Activated CD4-positive, alpha-beta T cell treated with anti-CD3 and anti-CD28 coated beads, Interleukin-2, amount 10 ng/mL, durations not matched to agents 7 days and 5 days (primary cell): ENCODE measurements at places on chromosomes 3 and 15. TPM values are rescaled to one million over a fixed set of nuclear protein-coding genes. Genes with fewer than 3 reads are reported as not detected.
A peak's percentile ranks its signal among the peaks of the same experiment; 100 is the strongest.

DNA sequence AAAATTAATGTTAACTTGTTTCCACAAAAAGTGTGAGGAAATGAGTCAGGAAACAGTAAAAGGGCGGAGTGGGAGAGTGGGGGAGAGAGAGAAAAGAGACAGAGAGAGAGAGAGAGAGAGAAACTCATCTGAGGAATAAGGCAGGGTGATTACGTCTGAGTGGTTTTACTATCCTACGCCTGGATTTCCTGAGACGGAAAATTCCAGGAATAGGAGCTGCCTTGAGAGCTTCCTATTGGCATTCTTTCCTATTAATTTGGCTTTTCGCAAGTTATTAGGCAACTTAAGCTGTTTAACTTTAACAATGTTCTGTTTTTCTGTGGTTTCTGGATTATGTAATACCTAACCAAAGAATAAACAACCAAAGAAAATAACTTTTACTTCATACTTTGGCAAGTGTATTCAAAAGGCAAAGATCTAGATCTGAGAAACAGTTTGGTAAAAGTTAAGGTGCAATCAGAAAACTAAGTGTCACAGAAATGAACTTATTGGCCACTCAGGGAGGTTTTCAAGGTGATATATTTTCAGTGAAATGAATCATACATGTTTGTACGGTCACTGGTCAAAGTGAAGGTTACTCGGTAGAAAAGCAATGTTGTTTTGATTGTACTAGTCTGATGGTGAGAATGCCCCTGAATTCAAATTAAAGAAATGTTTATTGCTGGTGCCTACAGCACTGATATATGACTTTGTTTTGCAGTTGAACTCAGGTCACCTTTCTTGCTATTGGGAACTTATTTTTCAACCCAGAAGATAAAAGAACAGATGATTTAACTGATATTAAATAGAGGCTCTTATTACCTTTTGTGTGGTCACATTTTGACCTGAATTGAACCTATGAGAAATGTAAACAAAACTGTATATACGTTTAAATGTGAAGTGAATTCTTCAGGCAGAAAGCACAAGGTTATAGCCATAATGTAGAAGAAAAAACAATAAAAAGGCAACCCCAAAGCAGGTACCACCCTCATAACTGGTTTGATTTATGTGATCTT lies 39.9 kb upstream of the TNFSF10 start:
- peak; percentile 28 for DNase-seq

DNA sequence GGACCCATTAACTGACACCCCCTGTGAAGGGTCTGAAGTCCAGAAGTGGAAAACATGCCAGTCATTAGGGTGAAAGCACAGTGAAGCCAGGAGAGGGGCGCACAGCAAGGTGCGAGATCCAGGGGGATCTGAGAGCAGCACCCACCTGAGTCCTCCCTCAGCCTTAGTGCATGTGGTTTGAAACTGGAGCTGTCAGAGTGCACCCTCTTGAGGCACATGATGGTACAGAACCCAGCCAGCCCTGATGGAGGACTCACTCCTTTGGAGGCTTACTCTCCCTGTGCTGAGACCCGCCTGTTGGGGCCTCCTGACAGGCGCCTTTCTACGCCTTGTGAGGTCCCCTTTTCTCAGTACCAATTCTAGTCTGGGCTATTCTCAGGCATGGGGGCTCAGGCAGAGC lies 77.8 kb downstream of the IL20RB start:
- DNase-seq: no peak

DNA sequence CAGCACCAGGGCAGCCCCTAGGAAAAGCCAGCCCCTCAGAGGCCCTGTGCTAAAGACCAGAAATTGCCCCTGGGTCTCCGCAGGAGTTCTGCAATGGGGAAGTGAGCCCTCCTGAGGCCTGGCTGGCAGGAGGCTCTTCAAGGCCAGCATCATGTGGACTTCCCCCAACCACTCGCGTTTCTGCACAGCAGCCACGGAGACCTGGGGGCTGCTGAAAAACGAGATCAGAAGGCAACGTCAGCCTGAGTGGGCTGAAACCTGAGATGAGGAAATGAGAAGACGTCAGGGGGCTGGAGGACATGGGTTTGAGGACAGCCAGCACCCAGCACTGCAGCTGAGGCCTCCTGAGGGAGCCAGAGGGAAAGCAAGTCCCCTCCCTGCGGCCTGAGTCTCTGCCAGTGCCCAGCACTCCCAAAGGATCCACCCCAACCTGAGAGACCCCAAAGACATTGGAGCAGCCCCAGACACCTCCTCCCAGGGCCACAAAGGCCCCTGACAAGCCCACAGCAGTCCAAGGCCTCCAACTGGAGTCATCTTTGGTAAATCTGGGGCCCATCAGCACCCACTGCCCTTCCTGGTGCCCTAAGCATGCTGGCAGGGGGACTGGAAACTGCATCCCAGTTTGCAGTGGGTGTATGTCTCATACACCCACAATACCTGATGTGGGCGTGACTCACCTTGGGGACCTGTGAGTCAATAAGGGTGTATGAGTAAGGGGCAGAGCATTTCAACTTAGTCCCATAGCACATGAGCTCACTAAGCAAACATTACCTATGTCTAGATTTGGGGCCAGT lies 29.2 kb upstream of the CYP11A1 start:
- no peak for DNase-seq

VGLL3 gene
- not detected for total RNA-seq

NIT2 gene
- 45.7 TPM for total RNA-seq

GRCh38 chr3:48130321-48130904 lies 57.8 kb downstream of the CDC25A start:
- DNase-seq: no peak

CLRN1 gene
- total RNA-seq: not detected

DNA sequence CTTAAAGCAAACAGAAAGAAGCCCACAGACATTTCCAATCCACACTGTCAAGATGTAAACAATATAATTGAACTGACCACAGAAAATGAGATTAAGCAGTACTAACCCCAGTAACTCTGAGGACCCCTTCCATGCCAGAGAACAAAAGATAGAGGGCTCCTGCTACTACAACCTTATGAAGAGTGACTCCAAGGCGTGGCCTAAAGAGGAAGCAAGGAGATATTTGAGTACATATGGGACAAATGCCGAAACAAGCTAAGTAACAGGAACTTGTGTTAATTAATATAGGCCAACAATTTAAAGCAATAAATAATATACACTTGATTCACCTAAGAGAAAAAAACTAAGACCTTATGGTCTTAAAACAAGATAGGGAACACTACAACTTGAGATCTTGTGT lies 25.0 kb upstream of the VPS39 start:
- DNase-seq: no peak

GRCh38 chr3:151276687-151277042 lies 1.7 kb downstream of the P2RY14 start:
- DNase-seq: peak; percentile 33

GRCh38 chr3:185649414-185649813 lies 63.3 kb downstream of the SENP2 start:
- no peak for DNase-seq

DNA sequence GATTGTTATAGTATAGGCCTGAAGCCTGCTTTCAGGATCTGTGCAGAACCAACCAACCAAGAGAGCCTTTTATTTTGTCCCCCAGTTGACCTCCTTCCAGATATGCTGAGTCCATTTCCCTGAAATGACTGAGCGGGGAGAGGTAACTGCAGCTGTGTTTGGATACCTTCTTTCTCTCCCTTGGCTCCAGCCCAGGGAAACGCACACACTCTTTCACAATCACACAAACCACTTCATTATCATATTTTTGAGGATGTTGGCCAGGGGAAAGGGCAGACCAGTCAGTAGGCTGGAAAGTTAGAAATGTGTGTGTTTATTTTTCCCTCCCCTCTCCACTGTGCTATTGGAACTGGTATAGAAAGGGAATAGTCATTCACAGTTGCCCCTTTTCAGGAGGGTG lies 417.7 kb upstream of the TBL1XR1 start:
- no peak for DNase-seq

DNA sequence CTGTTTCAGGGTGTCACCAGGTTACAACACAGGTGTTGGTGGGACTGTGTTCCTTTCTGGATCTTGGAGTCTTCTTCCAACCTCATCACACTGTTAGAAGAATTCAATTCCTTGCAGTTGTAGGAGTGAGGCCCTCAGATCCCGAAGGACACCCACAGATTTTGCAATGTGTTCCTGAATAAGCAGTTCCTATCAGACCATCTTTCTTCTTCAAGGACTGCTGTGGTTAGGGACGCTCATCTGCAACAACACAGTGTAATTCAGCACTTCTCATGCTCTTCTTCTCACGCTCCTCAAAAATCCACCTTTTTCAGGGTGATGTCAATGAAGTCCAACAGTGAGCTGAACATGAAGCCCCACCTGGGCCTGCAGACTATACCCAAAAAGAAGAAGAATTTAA lies 18.8 kb downstream of the TM2D3 start:
- no peak for DNase-seq

GPR149 gene
- total RNA-seq: not detected

CLDN1 gene
- total RNA-seq: not detected

DNA sequence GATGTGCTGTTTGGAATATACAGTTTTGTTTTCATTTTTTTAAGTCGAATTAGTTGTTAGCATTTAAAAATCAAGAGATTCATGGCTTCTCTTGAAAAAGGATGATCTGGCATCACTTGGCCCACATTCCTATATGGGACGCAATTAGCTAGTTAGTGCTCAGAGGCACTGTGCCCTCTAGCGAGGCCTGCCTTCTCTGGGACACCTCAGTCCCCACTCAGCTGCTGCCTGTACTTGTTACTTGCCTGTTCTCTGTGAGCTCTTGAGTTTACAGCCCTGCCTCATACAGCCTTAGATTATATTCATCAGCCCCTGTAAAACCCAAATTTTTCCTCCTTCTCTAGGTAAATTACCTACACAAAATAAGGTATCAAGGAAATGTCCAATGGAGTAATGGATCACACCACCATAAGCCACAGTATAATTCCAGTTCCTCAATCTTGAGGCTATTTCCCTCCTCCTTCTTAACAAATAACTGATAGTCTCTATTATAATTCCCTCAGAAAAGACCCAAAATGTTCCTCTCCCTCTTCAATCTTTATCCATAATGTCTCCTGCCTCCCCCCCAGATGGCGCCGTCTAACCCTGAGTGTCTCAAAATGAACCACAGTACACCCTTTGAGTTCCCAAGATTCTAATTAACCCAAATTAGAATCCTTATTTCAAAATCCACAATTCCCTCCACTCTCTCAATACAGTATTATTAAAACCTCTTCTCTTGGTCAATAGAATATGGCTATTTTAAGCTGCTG lies 2.7 kb downstream of the ZMAT3 start:
- DNase-seq: peak; percentile 57

PDCD6IP gene
- 164 TPM for total RNA-seq

CACNA2D2 gene
- total RNA-seq: 0.60 TPM

TJP1 gene
- total RNA-seq: not detected

DNA sequence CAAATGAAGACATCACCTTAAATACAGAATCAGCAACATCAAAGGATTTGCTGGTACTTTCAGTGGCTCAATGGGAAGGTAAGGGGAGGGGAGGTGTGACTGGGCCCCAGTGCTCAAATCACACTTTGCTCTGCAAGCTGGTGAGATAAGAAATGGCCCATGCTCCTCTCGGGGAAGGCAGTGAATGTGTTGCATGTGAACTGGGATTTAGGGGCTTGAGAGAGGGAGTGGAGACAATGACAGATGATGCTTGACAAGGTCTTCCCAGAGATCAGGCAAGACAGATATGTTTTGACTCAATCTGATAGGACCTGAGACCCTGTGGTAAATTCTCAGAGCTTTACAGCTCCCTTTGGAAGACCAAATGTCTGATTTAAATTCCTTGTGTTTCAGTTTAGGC lies 233.0 kb upstream of the PROK2 start:
- no peak for DNase-seq

GNAT1 gene
- not detected for total RNA-seq

GRCh38 chr15:32683906-32684584 lies 33.8 kb upstream of the GREM1 start:
- DNase-seq: no peak

GRCh38 chr3:107387555-107387954 lies 10.3 kb downstream of the CCDC54 start:
- no peak for DNase-seq

NEK10 gene
- 0.56 TPM for total RNA-seq

GHRL gene
- total RNA-seq: 0.30 TPM

GRCh38 chr3:25910997-25911396 lies 121.1 kb downstream of the OXSM start:
- peak; percentile 52 for DNase-seq

HGD gene
- 0.55 TPM for total RNA-seq

GRCh38 chr3:49470714-49471420 lies 800 bp downstream of the DAG1 start:
- no peak for DNase-seq

GRCh38 chr3:4885316-4885715 lies 93.9 kb upstream of the BHLHE40 start:
- DNase-seq: no peak

FHIT gene
- 39.4 TPM for total RNA-seq

SLC24A5 gene
- total RNA-seq: not detected

GRCh38 chr15:85002517-85002916 lies 20.9 kb downstream of the PDE8A start:
- DNase-seq: no peak

GRCh38 chr3:111616417-111617105 lies 21.4 kb upstream of the ZBED2 start:
- peak; percentile 67 for DNase-seq

DNA sequence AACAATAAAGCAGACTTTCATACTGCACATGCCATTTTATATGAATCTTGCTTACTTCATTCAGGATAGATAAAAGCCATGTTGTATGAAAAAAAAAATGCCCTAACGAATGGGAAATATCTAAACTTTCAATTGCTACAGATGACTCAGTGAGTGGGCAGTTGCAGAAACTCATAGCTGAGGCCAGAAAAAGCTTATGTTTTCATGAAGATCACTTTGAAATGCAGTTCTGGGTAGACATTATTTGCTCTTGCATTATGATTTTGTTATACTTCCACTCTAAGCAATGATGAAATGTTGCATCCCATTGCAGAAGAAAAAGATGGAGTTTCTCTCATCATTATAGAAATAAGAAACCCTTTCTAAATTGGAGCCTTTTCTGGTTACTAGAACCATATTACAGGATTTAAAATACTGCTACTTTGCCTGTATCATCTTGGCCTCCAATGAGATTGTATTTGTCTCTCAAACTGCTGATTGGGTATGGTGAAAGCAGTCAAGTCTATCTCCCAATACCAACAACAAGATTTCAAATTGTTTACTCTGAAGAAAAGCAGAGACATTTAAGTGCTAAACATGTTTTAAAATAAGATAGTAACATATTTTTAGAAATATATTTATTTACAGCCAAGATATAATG lies 17.0 kb downstream of the PEAK1 start:
- DNase-seq: no peak

TRH gene
- not detected for total RNA-seq

PPP1R14D gene
- total RNA-seq: not detected
